ACHN (cell line): ENCODE measurements at places on chromosomes 6 and 20.

DNA sequence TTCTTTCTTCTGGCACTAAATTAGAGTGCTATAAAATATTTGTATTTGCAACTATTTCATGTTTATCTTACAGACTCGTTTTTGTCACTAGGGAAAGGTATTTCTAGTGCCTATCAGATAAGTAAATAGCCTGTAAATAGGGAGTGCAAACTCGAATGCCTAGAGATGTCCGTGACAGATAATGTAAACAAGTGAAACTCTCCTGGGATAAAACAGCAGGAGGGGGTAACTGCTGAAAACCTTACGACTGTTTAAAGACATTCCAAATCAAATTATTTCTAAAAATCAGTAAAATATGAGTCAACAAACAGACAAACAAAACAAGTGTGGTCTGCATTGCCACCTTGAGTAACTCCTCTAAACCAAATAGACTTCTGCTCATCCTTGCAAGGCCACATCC lies 932.1 kb downstream of the EYS start:
- DNase-seq = no peak

DNA sequence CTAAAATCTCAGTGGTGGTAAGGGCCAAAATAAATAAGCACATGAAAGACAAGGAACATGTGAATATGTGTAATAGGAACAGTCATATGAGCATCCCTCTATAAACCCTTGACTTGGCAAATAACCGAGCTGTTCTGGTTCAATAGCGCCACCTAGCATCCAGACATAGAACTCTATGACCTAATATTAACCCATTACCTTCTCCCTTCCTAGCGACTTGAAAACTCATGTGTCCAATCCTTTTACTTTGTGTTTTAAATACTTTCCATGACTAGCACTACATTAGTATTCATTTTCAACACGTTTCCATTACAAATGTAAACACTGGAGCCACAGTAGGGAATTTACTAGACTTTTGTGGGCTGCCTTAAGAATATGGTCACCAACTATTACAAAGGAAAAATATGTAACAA lies 279.7 kb downstream of the UST start:
- DNase-seq = peak; percentile 66

- DNase-seq = peak; percentile 78
Measured at GRCh38 chr6:161038229-161039031, 46.9 kb downstream of the MAP3K4 start.

DNA sequence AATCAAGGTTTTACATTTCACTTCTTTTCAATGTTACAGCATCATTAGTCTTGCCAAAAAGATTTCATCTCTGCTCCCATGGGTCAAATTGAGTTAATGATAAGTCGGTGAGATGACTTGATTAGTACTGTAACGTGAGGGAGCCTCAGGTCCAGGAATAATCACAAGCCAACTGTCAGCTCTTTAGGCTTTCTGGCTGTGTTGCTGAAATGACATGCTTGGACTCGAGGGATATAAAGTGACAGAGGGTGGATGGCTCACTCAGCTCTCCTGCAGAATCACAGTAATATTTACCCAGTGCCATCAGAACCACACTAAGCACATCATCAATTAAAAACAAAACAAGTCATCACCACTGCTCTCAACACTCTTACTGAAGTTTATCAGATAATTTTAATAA lies 196.2 kb upstream of the THEMIS start:
- no peak for DNase-seq

DNA sequence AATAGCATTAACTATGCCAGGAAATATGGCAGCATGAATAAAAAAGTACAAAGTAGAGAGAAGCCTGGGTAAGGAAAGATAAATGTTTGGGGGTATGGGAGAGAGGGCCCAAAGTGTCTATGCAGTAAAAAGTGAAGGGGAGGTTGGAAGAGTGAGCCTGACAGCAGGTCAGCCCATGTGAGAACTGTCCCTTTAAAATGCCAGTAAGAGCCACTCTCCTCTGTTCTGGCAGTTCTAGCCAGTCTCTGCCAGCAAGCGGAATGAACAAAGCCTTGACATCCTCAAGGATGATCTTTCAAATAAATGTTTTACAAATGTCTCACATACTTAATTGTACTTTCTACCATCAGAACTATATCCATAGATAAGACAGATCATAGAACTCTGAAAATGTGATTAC lies 164.5 kb downstream of the DST start:
- DNase-seq = no peak

- DNase-seq = no peak
Measured at GRCh38 chr20:48789781-48790472, 37.9 kb downstream of the PREX1 start.

GRCh38 chr20:45972500-45973183 lies 639 bp upstream of the ZNF335 start:
- peak; percentile 91 for DNase-seq

DNA sequence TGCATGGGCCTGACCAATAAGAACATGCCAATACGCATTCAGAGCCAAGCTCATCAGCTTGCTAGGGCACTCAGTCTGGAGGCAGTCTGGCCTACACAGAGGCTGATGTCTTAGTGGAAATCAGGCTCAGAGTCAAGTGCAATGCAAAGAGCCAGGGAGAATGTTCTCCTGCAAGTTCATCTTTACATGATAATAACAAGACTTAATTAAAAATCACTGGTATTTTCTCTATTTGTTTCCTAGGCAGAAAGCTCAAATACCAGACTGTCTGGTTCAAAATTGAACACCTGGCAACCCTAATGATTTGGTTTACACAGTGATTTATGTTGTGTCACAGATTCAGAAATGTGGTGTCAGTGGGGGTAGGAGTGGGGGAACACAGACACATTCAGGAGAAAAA lies 689.3 kb upstream of the FLRT3 start:
- no peak for DNase-seq

- no peak for DNase-seq
Measured at GRCh38 chr6:81700414-81700813, 52.1 kb downstream of the TENT5A start.

GRCh38 chr6:93323630-93324029 lies 95.7 kb downstream of the EPHA7 start:
- DNase-seq = no peak

GRCh38 chr6:85537055-85537494 lies 56.6 kb downstream of the SNX14 start:
- peak; percentile 14 for DNase-seq

- DNase-seq = no peak
Measured at GRCh38 chr20:5002077-5002413, 735 bp upstream of the SLC23A2 start.

GRCh38 chr6:81938014-81938856 lies 185.8 kb upstream of the TENT5A start:
- DNase-seq = peak; percentile 53

DNA sequence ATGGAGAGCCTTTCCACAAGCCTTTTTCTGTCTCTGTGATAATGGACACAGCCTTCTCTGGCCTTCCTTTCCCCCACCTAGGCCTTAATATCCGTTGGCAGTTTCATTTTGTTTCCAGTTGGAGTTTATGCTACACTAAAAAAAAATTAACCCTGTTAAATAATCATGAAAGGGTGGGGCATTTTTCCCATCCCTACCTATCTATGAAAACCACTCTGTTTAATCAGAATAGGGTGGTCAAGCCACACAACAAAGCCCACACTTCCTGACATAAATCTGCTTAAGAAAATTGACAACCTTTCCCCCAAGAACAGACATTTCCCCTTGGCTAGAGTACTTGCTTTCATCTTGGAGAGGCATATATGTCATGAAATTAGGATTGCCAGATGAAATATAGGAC lies 14.2 kb downstream of the TXLNB start:
- DNase-seq = no peak

DNA sequence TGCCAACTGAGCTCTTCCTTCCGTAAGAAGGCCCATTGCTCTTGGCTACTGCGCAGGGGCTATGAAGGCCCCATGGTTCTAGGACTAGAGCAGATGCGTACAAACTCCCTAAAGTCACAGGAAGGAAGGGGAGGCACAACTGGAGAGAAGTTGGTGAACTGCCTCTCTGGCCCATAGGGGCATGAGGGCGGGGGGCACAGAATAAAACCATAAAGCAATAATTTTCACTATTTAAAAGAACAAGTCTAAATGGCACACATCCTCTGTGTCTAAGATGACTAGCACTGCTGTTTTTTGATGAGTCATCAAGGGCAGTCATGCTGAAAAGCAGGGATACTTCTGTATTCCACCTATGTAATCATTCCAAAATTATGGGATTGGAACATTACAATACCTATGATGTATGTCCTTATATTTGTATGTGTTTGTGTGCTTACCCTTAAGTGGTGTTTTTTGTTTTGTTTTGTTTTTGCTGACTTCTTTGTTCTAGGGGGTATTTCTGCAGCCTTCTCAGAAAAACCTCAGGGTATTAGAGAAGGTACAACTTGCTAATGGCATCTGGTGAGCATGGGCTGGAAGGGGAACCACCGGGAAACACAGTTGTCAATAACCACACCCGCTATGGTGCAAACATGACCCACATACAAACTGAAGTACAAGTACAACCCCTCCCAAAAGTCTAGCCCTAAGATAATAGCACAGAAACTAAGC lies 36.9 kb downstream of the B4GALT5 start:
- peak; percentile 70 for DNase-seq

GRCh38 chr6:36840432-36841403 lies 1.5 kb upstream of the CPNE5 start:
- no peak for DNase-seq

GRCh38 chr20:53623134-53623453 lies 29.5 kb upstream of the ZNF217 start:
- no peak for DNase-seq

GRCh38 chr20:53900380-53900999 lies 169.9 kb downstream of the BCAS1 start:
- DNase-seq = peak; percentile 27

GRCh38 chr6:157054531-157054979 lies 268.8 kb downstream of the TMEM242 start:
- DNase-seq = no peak

DNA sequence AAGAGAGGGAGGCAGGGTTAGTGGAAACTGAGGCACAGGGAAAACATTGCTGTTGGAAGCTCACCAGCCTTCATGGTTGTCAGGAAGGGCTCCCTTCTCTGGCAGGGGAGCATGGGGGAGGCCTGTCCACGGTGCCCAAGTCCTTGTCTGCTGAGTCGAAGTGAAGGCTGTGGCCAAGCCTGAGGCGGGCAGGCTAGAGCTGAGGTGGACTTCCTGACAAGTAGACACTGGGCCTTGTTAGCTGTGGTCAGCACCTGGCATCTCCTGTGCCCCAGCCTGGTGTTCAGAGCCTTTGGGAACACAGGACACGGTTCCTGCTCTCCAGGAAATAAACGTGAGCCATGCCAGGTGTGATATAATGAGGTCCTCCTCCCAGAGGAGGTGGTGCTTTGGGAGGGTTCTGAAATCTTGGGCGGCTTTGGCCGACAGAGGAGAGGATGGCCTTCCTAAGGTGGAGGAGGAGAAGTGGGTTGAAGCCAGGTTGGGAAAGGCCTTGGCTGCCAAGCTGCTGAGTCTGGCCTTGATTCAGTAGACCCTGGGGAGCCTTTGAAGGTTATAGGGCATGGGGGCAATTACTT lies 138.4 kb upstream of the RNF24 start:
- DNase-seq = no peak

GRCh38 chr20:46312075-46312944 lies 4.0 kb upstream of the CDH22 start:
- DNase-seq = no peak

GRCh38 chr20:13009682-13010406 lies 1.1 kb downstream of the SPTLC3 start:
- DNase-seq = peak; percentile 91

DNA sequence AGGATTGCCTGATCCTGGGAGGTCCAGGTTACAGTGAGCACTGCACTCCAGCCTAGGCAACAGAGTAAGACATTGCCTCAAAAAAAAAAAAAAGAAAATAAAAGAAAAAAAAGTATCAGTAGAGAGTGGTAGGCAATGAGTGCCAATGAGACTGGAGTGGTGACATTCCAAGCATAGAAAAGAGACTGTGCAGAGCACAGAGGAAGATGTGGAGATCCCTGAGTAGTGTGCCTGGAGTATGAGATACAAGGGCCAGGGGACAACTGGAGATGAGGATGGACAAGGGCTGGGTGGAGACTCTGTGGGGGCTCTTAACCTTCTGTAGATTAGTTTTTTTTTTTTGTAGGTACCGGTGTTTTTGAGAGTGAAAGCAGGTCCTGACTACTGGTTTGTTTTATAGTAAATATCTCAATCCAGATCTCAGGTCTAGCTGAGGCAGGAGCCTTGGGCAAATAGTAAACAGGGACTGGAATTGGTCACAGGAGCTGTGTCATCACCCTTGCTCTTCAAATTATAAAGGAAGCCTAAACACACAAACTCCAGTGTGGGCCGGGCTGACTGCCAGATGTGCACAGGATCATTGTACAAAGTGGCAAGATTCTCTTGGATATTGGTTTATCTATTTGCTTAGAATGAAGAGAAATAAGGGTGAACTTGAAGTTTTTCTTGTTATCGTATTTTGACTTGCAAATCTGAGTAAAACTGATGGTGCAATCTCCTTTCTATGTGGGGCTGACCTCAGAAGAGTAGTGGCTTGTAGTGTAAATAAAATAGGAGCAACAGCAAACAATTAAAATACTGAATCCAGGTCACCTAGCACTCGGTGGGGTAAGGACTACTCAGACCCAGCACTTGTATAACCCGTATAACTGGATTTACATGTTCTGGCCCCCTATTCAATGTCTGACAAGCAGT lies 144.9 kb downstream of the SOX4 start:
- DNase-seq = no peak

DNA sequence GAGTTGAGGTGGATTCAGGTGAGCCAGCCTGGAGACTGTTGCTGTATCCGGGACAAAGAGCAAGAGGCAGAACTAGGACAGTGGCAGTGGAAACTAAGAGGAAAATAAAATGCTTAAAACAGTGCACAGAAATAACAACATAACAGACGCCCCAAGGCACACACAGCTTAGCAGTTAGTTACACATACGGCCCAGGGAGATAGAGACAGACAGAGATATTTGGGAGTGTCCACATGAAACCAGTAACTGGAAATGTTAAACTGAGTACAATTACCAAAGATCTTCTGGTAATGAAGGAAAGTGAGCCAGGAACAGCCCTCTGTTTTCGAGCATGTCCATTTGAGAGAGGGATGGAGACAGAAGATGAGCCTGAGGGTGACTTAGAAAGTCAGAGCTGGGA lies 237.5 kb upstream of the QKI start:
- DNase-seq = no peak

- no peak for DNase-seq
Measured at GRCh38 chr20:9141070-9141469, 72.2 kb downstream of the PLCB4 start.

DNA sequence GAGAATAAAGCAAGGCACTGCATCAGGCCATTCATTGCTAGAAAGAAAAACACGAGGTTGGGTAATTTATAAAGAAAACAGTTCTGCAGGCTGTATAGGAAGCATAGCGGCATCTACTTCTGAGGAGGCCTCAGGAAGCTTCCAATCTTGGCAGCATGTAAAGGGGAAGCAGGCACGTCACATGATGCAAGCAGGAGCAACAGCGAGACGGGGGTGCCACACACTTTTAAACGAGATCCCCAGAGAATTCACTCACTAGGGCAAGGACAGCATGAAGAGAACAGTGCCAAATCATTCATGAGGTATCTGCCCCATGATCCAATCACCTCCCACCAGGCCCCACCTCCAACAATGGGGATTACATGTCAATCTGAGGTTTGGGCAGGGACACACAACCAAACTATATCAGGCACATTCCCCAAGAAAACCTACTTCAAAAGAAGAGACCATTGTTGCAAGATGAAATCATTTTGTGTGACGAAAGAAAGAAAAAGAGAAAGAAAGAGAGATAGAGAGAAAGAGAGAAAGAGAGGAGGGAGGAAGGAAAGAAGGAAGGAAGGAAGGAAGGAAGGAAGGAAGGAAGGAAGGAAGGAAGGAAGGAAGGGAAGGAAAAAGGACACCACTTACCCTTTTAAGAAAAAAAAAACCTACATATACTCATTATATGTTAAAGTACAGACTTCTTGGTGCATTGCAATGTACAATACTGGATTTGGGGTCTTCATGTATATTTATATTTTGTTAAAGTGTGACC lies 95.9 kb upstream of the PLEKHG1 start:
- no peak for DNase-seq
